ENCODE measurements at places on chromosomes 7 and 10.

DNA sequence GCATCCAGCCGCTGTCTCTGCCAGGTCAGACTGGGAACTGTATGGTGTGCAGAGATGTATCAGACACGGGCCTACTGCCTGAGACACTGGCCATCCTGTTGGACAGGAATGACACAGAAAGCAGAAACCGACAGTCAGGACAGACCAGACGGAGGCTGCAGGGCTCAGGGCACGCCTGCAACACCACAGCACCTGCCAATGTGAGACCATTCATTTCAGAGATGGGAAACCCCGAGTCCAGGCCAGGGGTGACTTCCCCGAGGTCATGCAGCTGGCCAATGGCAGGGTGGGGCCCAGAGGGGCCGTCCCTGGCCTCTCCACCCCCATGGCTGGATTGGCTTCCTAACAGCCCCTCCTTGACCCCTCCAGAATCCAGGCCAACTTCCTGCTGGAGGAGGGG, 34.7 kb downstream of the GRID1 start:
- DNase-seq: no peak

- DNase-seq: no peak
Observed at GRCh38 chr7:45001138-45001694, 1.2 kb downstream of the CCM2 start.

DNA sequence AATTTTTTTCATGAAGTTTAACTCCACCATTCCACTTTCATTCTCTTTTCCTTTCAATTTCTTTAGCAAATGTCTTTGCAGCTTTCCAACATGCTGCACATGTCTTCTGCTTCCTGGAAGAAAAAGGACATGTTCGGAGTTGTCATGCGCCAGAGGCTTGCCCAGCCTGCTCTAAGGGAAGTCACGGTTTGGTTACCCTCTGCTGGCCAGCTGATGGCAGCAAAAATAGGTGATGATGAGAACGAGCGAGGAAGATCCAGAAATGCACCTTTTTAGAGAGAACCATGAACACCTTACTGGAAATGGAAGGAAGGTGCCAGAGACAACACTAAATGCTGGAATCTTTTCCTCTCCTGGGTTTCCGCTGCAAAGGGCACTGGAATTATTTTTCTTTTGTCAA, 4.9 kb upstream of the ZSCAN21 start:
- DNase-seq: peak; percentile 22

DNA sequence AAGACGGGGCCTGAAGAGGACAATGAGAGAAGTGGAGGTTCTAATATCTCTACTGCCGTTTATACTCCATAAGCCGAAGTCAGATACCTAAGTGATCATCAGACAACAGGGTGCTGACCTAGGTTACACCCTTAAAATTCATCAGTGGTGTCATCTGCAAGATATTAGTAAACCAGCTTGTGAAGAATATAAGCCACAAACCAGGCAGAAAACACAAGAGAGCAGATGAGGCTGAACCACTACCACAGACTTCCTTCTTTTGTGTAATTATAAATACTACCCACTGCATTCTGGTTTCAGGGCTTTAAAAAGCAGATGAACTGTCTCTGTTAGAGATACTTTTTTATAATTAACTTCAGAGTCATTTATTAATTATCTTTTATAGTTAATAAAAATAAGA, 69.0 kb upstream of the LRRC17 start:
- peak; percentile 40 for DNase-seq

DNA sequence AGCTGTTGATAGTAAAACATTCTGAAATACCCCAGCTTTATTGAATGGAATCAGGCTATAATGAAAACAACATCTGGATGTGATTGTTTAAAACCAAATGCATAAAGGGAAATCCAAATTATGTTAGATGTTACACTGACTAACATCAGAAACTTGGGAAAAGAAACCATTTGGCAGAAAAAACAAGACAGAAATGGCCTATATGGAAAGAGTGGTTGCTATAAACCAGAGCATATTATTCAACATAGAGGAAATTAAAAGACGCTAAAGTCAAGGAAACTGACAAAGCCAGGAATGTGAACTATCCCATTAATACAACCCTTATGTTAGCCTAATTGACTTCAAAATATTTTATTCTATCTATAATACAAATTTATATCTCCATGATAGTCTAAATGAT, 53.0 kb upstream of the CABCOCO1 start:
- no peak for DNase-seq

GRCh38 chr7:140263277-140263676, 86.5 kb upstream of the KDM7A start:
- no peak for DNase-seq

- DNase-seq: no peak
Observed at GRCh38 chr7:2601907-2602306, 29.9 kb upstream of the TTYH3 start.

- DNase-seq: no peak
Observed at GRCh38 chr10:113709221-113709838, 29.6 kb downstream of the CASP7 start.

GRCh38 chr10:14820775-14821154, 17.1 kb downstream of the CDNF start:
- DNase-seq: no peak

- DNase-seq: no peak
Observed at GRCh38 chr7:44883961-44884620, 1.2 kb downstream of the PURB start.

- no peak for DNase-seq
Observed at GRCh38 chr10:35316218-35316967, 19.9 kb upstream of the CCNY start.

DNA sequence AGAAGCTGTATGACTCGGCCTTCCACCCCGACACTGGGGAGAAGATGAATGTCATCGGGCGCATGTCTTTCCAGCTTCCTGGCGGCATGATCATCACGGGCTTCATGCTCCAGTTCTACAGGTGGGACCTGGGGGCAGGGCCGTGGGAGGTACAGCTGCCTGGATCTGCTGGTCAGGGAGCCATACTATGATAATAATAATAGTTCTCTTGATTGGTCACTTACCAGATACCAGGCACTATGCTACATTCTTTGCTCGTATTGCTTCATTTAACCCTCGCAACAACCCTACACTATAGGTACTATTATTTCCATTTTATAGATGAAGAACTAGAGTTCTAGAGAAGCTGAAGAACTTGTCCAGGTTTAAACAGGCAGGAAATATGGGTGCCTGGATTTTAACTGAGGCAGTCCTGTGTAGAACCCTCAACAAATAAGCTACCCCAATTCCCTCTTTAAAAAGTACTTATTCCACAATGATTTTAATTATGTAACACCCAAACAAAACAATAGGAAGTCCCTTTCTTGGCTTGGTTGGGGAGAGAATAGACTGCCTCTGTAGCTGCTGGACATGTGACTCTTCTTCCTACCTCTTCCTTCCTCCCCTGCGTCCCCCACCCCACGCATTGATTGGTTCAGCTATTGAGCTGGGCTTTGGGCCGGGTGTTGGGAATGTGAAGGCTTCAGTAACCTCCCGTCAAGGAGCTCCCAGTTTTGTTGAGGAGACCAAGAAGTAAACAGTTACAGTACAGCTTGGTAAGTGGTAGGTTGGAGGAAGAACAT, 12.8 kb downstream of the SFXN2 start:
- DNase-seq: no peak

DNA sequence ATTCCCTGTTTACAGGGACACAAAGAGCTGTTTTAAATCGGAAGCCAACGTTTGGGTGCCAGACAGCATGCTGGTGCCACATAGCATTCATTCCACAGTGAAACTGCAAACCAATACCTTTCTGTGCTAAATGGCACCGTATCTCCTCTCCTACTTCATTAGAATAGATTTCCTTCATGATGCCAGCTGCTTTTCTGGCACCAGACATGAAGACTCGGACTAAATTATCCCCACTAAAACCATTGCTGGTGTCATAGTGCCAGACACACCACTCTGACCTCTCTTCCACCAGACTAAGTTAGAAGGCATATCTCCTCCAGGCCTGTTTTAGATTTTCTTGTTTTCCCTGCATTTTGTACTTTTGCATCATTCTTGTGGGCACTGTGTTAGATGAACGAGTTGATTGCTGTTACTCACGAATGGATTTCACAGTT, 155.1 kb downstream of the ETV1 start:
- DNase-seq: no peak

GRCh38 chr7:128941946-128942526, 4.3 kb downstream of the IRF5 start:
- DNase-seq: no peak

DNA sequence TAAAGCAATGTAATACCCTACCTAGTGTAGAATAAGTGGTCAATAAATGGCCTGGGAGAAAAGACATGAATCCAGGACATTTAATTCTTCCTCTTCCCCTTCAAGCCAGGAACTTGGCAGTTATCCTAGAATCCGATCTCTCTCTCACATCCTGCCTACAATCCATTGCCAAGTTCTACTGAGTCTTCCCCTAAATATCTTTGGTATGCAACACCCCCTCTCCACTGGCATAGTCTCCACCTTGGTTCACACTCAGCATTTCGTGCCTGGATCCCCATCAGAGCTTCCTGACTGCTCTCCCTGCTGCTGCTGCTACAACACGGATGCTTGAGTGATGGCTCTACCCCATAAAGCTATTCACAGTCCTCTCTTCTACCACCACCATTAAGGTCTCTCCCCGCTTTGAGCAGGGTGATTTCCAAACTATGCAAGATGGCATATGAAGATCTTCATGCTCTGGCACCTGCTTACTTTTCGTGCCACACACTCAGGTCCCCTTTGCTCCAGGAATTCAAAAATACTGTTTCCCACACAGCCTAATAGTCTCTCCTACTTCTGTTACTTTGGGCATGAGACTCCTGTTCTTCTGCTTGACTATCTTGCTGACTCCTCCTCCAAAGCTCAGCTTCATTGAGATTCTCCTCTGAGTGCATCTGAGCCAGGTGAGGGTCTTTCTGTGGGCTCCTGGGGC, 4.8 kb downstream of the ANK3 start:
- no peak for DNase-seq

DNA sequence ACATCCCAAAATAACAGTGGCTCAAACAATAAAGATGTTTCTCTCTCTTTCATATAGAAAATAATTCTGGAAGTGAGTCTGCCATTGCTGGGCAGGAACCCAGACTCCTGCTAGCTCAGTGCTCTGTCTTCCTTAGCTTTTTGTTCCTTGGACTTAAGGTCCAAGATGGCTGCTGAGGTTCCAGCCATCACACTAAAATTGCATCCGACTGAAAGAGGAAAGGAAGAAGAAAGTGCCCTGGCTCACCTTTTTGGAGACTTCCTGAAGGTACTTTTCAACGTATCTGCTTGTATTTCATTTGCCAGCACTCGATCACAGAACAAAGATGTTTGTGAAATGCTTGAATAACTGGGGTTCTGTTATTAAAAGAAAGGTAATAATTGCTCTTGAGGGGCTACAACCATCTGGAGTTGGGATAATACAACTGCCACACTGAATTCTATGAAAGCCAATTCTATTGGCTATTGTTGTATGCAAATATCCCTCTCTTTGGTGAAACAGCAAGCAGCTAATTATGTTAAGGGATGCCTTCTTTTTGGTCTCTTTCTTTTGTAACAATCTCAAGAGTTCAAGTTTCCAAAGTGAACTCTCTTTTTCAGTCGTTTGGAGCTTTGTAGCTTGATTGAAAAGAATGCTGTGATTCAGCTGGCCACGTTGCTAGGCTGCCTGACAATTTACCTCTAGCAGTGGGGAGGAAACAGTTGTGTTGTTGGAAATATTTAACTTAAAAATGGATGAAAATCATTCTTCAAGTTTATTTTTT, 83.9 kb downstream of the BAMBI start:
- no peak for DNase-seq
